ENCODE measurements at places on chromosomes 2 and 18.

- DNase-seq, result no peak
These were observed 14.9 kb downstream of the ZDBF2 start for GRCh38 chr2:206289391-206289790.

DNA sequence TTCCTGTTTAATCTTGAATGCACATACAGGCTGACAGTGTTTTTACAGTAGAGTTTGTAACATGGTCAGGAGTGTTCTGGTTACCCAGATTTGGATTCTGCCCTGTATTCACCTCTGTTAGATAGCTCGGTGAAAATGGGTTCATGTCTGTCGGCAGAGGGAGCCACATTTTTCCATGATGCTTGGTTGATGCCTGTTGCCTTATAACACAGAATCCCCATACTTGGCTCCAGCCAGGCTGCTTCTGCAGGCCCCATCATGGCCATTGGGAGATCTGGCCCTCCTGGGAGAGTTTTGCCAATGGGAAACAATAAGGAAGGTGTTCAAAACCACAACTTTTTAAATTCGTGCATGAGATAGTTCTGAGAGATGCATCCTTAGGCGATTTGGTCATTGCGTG lies 78.1 kb downstream of the WDSUB1 start:
- DNase-seq, result no peak

DNA sequence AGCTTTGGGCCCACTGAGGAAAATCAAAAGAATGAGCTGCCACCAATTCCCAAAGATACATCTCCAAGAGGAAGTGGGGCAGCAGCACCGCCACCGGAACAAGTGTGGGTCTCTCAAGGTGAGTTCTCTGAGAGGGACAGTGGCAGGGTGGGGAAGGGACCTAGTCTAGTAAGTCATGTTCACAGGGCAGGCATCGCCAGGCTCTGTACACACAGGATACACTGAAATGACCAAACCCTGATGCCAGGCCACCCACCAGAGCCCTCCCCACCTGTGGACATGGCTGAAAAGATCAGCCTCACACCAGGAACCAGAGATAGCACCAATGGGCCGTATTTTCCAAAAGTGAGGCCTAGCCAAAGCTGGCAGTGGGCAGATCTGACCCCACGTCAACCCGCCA lies 108.2 kb upstream of the SMAD2 start:
- DNase-seq, result no peak

DNA sequence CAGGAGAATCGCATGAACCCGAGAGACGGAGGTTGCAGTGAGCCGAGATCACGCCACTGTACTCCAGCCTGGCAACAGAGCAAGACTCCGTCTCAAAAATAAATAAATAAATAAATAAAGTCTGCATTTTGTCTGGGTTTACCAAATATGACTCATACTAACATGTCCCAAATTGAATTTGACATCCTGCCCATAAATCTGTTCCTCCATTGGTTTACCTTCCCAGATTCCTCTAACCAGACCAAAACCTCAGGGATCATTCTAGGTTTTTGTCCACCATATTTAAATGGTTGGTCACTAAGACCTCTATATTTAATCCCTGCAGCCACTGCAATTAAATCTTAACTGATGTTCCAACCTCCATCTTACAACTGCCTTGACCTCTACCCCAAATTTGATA lies 150.9 kb downstream of the ATAD2B start:
- no peak for DNase-seq

- no peak for DNase-seq
These were observed 1325.4 kb upstream of the ZEB2 start for GRCh38 chr2:145845207-145845894.

- no peak for DNase-seq
These were observed 7.3 kb upstream of the ATP5MC3 start for GRCh38 chr2:175188761-175189160.

GRCh38 chr2:79832511-79833234 lies 319.8 kb downstream of the CTNNA2 start:
- no peak for DNase-seq

- DNase-seq, result no peak
These were observed 35.5 kb downstream of the POU3F3 start for GRCh38 chr2:104889291-104889959.

GRCh38 chr18:46250812-46251173 lies 146.6 kb downstream of the HAUS1 start:
- DNase-seq, result no peak

- no peak for DNase-seq
These were observed 40.3 kb downstream of the RRM2 start for GRCh38 chr2:10162586-10163497.

DNA sequence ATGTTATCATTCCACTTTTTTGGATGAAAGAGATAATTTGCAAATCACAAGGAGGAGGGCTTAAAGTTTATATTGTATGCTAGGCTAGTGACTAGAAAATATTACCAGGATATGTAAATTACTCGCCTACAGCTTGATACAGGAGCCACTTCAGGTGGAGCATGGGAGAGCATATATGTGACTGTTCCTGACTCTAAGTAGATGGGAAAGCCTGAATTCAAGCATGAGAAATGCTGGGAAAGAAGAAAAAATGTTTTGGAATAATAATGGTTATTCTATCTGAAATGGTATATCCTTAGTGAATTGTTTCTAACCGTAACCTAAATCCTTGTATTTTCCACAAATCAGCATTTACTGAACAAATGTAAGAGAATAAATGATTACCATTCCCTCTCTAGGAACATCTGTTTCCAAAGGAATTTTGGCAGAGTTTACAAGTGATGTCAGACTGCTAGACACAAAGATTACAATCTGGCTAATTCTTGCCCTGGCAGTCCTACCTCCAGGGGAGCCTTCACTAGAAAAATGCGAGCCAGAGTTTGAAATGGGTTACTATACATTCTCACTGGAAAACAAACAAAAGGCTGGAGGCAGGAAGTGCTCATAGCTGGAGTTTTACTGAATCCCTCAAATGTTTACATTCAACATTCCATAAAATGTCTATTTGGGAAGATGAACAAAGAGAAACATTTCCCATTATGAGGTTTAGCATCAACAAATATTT lies 129.4 kb upstream of the MAPRE2 start:
- no peak for DNase-seq

GRCh38 chr2:231362555-231363184 lies 32.8 kb upstream of the B3GNT7 start:
- no peak for DNase-seq

GRCh38 chr18:34562252-34562870 lies 147.7 kb upstream of the DTNA start:
- DNase-seq, result no peak

- no peak for DNase-seq
These were observed 461.2 kb downstream of the CDH2 start for GRCh38 chr18:27715751-27716150.
